Activated gamma-delta T cell treated with Interleukin-2 at 50 U/mL for 16 hours (primary cell): ENCODE measurements at places on chromosomes 16 and 17.
A peak's percentile ranks its signal among the peaks of the same experiment; 100 is the strongest.

DNA sequence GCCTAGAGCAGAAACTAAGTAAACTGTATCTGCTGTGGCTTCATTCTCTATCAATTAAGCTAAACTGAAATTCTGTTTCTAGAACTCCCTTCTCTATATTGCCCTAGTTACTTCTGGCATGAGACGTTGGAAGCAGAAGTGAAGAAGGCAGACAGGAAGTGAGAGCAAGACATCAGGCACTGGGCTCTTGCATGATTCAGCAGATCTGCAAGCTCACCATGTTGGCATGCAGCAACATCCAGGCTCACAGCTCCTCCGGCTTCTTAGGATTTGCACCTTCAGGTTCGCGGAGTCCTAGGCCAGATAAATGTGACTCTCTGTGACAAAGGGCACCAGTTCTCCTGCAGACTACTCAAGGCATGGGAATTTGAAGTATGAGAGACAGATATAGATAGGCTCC lies 148.3 kb downstream of the CDH8 start:
- no peak for DNase-seq

DNA sequence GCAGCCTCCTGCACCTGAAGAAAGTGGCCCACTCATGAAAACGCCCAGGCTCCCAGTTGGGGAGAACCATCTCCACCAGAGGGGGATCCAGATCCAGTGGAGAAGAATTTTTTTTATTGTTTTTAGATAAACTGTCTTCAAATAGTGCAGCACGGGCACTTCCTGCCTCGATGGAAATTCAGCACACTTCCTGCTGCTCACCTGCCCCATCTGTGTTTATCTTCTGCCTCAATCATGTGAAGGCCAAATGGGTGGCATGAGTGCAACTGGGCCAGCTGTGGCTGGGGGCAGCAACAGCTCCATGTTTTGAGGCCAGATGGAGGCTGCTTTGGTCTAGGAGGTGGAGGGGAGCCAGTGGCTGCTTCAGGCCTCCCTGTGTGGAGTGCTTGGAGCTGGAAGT lies 75.9 kb upstream of the WSB1 start:
- DNase-seq: no peak

GRCh38 chr16:24511792-24512191 lies 27.6 kb upstream of the RBBP6 start:
- DNase-seq: no peak

GRCh38 chr17:39696731-39697130 lies 3.1 kb upstream of the ERBB2 start:
- DNase-seq: no peak

GRCh38 chr17:48483471-48484131 lies 47.2 kb downstream of the HOXB1 start:
- no peak for DNase-seq

DNA sequence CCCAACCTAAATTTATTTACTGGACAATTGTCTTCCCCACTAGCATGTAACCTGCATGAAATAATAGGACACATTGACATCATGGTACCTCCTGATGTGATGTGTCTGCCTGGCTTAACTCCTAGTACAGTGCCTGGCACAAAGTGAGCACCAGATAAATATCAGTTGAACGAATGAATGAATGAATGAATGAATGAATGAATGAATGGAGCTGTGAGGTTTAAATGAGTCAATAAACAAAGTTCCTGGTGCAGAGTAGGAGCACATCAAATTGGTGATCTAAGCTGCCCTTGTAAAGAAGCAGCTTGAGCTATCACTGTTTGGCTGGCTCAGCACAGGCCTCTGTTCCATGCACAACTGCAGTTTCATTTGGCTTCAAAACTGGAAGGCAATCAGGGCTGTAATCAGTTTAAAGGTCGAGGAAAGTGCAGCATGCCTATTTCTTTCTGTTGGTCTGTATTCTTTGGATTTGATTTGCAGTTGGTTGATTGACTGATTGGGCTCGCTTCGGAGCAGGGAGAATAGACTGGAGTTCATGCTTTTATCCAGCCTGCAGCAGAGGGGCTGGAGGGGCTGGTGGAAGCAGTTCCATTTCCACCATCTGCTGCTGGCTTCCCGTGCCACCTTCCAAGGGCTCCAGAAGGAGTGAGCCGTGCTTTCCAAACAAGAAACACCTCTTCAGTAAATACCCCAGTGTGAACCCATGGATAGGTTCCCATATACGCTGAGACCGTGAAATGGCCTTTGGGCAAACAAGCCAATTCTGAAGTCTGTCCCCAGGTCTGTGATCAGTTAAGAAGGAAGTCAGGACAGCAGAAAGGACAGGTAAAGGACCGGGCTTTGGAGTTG lies 54.6 kb downstream of the GPRC5B start:
- no peak for DNase-seq

DNA sequence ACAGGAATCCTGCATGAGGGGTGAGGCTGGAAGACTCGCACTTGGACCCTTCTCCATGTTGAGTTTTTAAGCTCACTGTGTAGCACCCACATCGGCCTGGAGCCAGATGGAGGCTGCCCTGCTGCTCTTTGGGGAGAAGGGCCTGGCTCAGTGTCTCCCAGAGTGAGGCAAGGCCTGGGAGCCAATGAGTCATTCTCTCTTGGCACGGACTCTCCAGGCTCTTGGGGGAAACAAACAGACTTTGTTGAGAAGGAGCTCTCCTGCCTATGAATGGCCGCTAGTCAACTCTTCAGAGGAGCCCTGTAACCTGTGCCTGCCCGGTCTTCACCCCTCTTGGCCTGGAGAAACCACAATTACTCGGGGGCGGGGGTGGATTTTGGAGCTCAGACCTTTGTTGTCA lies 50.8 kb upstream of the MAF start:
- DNase-seq: no peak

GRCh38 chr16:69794486-69794885 lies 32.4 kb downstream of the WWP2 start:
- no peak for DNase-seq

GRCh38 chr17:42617956-42618431 lies 8.5 kb downstream of the TUBG1 start:
- no peak for DNase-seq

DNA sequence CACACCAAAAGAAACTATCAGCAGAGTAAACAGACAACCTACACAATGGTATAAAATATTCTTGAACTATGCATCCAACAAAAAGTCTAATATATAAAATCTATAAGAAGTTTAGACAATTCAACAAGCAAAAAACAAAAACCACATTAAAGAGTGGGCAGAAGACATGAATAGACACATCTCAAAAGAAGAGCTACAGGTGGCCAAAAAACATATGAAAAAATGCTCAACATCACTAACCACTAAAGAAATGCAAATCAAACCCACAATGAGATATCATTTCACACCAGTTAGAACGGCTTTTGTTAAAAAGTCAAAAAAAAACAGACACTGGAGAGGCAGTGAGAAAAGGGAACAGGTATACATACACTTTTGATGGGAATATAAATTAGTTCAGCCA lies 348.9 kb upstream of the MAF start:
- DNase-seq: no peak

- DNase-seq: no peak
Observed at GRCh38 chr16:23306199-23307100, 4.3 kb downstream of the SCNN1B start.

- DNase-seq: no peak
Observed at GRCh38 chr16:13453325-13453724, 466.6 kb upstream of the ERCC4 start.

GRCh38 chr16:78060809-78061208 lies 38.5 kb downstream of the CLEC3A start:
- no peak for DNase-seq

DNA sequence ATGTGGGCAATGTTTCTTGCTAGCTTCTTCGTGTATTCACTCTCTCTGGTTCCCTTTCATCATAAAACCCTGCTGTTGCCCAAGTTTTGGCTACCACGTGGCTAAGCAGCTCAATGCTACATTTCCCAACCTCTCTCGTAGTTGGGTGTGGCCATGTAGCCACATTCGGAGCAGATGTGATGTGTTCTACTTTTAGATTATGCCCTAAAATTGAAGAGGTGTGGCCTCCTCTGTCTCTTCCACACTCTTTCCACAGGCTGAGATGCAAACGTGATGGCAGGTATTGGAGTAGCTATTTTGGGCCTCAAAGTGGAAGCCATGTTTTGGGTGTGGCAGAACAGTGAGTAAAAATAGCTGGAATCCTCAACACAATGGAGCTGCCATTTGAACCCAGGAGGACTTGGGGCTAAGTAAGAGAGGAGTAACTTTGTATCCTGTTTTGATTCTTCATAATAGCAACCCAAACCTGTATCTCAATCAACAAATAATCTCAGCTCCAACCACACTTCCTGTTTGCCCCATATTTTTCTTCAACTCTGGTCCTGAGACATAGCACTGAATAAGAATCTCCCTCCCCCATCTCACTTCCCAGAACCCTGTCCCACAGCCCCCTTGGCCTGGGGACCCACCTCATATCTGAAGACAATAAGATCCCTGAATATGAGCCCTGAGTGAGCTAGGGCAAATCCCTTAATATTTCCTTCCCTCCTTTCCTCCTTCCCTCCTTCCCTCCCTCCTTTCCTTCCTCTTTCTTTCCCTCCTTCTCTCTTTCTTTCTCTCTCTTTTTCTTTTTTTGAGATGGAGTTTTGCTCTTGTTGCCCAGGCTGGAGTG lies 4.0 kb downstream of the NUPR1 start:
- DNase-seq: no peak

DNA sequence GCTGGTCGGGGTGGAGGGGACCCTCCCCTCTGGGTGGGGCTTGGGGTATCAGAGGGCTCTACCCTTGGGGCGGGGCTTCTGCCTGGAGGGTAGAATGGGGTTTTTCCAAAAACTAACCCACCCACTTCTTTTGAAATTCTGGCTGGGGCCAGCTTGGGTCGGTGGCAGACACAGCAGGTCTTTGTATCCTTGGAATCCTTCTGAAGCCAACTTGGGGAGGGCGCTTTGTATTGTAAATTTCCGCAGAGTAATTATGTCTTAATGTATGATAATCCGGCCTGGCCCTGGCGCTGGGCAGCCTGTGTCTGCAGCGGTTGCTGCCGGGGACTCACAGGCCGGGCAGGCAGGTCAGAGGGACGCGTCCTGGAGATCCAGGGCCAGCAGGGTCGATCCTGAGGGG lies 33.9 kb upstream of the GSE1 start:
- DNase-seq: no peak

- DNase-seq: peak; percentile 79
Observed at GRCh38 chr17:78128551-78129350, at the start of gene TMC6. Gene TMC6 (minus strand): TSS chr17:78128755. CDS start chr17:78126832, 1,923 bp downstream.

GRCh38 chr17:77609553-77610517 lies 348.7 kb upstream of the TNRC6C start:
- DNase-seq: peak; percentile 60

DNA sequence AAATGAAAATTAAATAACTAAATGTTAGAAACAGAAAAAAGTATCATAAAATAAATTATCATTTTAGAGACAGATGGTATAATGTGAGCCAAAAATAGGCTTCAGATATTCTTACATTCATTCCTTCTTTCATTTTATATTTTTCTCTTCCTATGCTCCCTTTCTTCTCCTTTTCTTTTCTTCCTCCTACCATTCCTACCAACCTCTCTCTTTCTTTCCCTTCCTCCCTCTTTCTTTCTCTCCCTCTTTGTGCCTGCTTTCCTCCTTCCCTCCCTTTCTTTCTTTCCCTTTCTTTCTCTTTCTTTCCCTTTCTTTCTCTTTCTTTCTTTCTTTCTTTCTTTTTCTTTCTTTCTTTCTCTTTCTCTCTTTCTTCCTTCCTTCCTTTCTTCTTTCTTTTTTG lies 275.6 kb upstream of the ELAC2 start:
- no peak for DNase-seq

GRCh38 chr17:73342050-73342522 lies 30.3 kb upstream of the CDC42EP4 start:
- no peak for DNase-seq

DNA sequence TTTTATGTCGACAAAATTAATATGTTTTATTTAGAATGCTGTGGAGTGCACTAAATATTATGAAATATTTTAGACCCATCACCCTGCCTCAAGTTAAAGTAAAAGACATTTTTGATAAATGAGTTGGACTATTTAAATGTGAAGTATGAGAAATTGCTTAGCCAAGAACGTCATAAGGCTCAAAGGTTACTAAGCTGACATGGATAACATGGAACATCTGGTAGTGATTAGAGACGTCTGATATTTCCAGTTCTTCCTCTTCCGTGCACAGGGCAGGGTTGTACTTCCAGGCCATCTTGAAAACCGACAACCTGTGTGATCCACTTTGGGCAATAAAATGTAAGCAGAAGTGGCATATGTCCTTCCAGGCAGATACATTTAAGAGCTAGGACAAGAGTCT lies 7.2 kb upstream of the CCL8 start:
- DNase-seq: no peak

DNA sequence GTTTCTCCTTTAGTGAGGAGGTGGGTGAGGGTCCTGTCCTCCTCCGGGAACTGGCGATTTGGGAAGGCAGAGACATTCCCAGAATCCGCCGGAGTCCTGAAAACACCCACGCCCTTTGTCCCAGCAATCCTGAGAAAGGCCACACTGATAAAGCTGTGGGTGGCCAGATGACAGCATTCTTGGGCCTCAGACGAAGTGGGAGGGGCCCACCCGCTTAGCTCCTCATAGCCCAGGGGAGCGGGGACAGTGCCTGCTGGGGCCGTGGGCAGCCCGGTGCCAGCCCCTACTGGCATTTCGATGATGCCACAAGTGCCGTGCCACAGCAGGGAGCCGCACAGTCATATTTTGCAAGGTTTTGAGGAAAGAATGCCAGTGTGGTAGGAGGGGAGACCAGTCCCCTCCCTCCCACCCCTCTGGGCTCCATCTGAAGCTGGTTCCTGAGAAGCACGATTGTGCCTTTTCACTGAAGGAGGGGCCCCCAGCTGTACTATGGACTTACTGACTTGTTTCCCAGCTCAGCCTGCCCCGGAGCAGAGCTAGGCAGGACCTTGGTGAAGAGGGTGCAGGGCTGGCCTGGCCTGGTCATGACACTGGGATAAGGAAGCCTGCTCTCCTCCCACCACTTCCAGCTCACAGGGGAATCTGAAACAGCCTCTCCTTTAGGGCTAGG lies 20.9 kb upstream of the MPRIP start:
- DNase-seq: no peak

DNA sequence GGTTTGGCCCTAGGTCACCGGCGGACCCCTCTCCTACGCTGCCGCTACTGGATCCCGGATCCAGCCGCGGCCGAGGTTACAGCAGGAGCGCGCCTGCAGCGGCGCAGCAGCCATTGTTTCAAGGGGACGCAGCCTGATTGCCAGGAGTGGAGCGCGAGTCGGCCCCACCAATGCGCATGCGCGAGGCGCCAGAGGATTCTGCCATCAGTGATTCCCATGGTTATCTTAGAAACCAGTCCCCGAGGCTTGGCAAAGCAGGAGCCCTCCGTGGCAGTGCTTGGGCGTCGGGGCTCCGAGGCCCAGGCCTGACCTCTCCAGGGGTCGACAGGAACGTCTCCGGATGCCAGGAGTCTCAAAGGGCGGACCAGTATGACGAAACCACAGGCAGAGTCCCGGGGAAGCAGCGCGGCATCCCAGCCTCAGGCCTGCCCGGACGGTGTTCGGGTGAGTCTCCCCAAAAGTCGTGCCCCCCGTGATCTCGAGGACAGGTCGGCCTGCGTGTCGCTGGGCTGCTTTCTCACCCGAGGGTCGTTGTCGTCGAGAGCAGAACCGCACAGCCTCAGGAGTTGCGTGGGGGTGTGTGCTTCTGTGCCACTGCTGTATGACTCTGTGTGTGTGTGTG lies 608.5 kb downstream of the KCNJ18 start:
- no peak for DNase-seq
